ENCODE measurements at places on chromosomes 5 and 9.

- DNase-seq = no peak
Observed at GRCh38 chr5:10896016-10896415, 135.0 kb upstream of the DAP start.

DNA sequence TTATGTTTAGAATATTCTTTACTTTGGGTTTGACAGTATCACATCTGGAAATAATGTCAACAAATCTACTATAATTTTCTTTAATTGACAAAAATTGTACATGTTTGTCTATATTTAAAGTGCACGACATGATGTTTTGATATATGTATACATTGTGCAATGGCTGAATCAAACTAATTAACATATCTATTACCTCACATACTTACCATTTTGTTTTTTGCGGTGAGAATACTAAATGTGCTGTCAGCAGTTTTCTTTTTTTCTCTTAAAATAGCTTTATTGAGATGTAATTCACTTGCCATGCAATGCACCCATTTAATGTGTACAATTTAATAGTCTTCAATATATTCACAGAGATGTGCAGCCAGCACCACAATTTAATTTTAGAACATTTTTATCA, 10.6 kb upstream of the C6 start:
- DNase-seq = no peak

- no peak for DNase-seq
Observed at GRCh38 chr5:156473269-156473908, 146.4 kb downstream of the SGCD start.

- no peak for DNase-seq
Observed at GRCh38 chr9:99392986-99393385, 170.9 kb downstream of the SEC61B start.
